ENCODE measurements at places on chromosomes 7 and 10.

- DNase-seq: no peak
Measured at GRCh38 chr7:134865001-134865845, 85.8 kb downstream of the CALD1 start.

- DNase-seq: no peak
Measured at GRCh38 chr10:33042565-33042964, 84.5 kb upstream of the ITGB1 start.

DNA sequence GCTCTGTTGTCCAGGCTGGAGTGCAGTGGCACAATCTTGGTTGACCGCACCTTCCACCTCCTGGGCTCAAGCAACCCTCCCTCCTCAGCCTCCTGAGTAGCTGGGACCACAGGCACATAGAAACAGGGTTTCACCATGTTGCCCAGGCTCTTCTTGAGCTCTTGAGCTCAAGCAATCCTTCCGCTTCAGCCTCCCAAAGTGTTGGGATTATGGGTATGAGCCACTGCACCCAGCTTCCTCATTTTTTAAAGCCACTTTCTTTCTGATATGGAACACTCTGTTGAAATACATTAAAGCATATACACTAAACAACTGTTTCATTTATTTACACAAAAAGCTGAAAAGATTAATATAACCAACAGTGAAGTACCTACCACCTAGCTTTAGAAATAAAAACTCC lies 117.2 kb downstream of the CLEC2L start:
- DNase-seq: no peak

GRCh38 chr7:121187676-121188075 lies 141.1 kb upstream of the WNT16 start:
- DNase-seq: no peak

GRCh38 chr7:135510592-135511183 lies 786 bp upstream of the CNOT4 start:
- no peak for DNase-seq

GRCh38 chr7:130903358-130903974 lies 169.5 kb upstream of the KLF14 start:
- no peak for DNase-seq

- no peak for DNase-seq
Measured at GRCh38 chr7:28409716-28410627, 2.3 kb upstream of the CREB5 start.

- no peak for DNase-seq
Measured at GRCh38 chr7:73454424-73454823, 20.8 kb downstream of the FZD9 start.

DNA sequence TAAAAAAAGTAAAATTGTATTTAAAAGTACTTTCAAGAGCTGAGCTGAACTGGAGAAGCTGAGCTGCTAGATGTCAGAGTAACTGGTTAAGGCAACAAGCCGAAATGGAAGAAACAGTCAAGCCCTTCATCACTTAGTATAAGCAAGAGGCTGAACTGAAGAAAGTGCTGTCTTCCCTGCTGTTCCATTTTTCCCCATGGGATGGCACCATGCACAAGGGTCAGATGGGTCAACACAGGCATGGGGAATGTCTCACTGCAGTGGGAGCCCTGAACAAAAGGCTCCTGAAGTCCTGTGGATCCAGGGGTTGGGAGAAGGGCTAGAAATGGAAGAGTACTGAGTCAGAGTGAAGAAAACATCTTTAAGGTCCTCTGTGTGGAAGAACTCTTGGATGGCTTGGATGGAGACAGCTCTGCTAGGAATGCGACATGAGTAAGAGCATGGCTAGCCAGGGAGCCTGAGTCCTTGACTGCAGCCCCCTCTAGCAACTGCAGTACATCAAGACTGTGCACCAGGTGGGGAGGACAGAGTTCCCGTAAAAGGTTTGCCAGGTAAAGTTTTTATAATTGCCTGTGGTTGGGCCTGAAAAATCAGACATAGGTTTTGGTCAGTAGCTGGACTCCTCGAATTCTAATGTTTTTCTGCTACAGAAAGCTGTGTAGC lies 348.3 kb downstream of the GPR158 start:
- DNase-seq: no peak

DNA sequence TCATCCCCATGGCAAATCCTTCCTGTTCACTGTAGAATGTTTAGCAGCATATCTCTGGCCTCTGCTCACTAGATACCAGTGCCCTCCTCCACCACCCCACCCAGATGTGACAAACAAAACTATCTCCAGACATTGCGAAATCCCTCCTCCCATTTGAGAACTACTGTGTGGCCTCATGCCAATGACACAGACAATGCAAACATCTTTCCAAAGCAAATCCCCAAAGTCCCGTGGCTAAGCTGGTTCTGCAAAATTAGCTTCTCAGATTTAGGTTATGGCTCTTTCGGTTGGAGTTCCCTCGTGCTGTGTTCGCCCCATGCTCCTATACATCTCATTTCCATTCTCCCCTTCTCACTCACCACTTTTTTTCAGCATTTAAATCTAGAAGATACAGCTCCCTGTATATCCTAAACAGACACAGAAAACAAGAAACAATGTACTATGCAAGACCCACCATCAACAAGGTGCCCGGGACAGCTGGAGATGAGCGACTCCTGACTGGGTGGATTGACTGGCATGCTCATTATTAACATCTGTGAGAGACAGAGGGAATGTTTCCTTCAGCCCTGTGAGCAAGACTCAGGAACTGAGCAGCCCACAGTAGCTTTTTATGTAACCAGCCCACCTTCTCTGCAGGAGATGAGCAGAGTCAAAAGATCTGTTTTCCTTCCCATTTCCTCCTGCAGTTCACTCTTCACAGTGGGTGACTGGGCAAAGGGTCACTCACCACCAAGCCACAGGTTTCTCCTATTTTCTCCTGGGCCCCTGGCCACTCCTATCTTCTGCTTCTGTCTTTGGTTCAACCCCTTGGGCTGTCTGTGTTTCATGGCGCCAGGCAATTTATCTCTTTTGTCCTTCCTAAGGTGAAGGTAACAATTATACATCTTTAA lies 225.7 kb upstream of the AOAH start:
- DNase-seq: no peak

GRCh38 chr7:155317114-155317434 lies 19.4 kb downstream of the INSIG1 start:
- DNase-seq: no peak

DNA sequence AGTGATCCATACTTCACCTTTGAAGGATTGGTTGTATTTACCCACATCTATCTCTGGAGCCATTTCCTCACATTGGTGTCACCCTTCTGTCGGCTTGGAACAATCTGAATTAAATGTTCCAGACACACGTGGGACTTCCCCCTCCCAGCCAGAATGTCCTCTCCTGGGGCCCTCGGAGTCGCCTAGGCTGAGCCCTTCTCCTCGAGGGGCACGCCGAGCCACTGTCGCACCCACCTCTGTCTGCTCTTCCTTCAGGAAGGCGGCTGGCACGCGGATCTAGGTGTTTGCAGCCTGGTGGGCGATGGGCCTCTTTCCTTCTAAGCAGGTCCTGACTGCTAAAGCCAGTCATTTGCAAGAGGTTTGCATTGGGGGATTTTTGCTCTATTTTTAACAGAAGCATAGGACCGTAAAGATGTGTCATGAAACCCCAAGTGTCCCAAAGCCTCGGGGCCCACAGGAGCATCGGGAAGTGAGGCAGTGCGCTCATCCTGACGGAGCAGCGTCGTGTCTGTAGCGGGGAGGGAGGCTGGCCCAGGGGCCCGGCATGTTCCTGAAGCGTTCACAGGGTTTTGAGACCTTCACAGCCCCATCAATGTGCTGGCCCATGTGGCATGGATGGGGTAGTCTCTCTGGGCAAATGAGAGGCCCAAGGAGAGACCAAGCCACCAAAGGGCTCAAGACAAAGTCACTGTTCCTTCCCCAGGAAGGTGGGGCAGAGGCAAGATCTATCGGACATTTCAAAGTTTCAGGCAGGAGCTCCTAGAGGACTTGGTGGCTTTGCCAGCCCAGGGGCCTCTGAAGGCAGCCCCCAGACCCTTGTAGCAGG lies 86.7 kb downstream of the RGS10 start:
- DNase-seq: no peak

- DNase-seq: no peak
Measured at GRCh38 chr7:909358-910329, 33.3 kb downstream of the GET4 start.
